IMR-90 (cell line): ENCODE measurements at places on chromosomes 5 and 9. TPM values are rescaled to one million over a fixed set of nuclear protein-coding genes. Genes with fewer than 3 reads are reported as not detected.

- no peak for DNase-seq
- H3K27me3 ChIP-seq = no peaks in the 10 kb centered on the region
- no peaks in the 10 kb centered on the region for H3K36me3 ChIP-seq
- no peak overlapping the region for H3K4me3 ChIP-seq
These were observed 406.2 kb upstream of the ZNF608 start for GRCh38 chr5:125152461-125153189.

DNA sequence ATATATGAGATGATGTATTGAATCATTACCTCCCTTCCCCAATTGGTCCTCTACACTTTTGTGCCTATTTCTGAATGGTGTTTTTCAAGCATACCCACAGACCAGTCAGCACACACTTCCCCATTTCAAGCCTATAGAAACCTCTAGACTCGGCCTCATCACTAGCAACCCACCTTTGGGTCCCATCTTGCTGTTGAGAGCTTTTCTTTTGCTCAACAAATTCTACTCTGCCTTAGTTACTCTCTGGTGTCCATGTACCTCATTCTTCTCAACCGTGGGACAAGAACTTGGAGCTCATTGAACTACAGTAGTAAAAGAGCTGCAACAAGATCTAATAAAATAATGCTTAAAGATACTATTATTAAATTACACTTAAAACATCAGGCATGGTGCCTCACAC lies 49.0 kb upstream of the KDM4C start:
- no peak overlapping the region for H3K4me3 ChIP-seq
- no peaks in the 10 kb centered on the region; the same call in 1 of the 2 replicates for H3K4me1 ChIP-seq
- no peaks in the 10 kb centered on the region for H3K27me3 ChIP-seq
- no peak overlapping the region for H3K27ac ChIP-seq

GRCh38 chr5:50580506-50580905 lies 85.9 kb upstream of the PARP8 start:
- no peak for DNase-seq
- H3K4me3 ChIP-seq = no peak overlapping the region
- H3K27ac ChIP-seq = no peak overlapping the region
- H3K36me3 ChIP-seq = no peaks in the 10 kb centered on the region
- H3K27me3 ChIP-seq = no peaks in the 10 kb centered on the region

The RPP25L gene
- total RNA-seq = 13.3 and 20.4 TPM in 2 replicates

The ENC1 gene
- total RNA-seq = 55.8 and 70.8 TPM in 2 replicates

The GHR gene
- total RNA-seq = 1.1 TPM in 2 replicates

The SH3GL2 gene
- under 0.01 TPM in 1 of 2 replicates, not detected in the other for total RNA-seq

The TLE4 gene
- total RNA-seq = 76.9 and 78.1 TPM in 2 replicates
